Neural crest cell (in vitro differentiated cells): ENCODE measurements at places on chromosomes 5 and 9. TPM values are rescaled to one million over a fixed set of nuclear protein-coding genes. Genes with fewer than 3 reads are reported as not detected.

POLR1E gene
- total RNA-seq: 46.4 and 48.7 TPM in 2 replicates

PCDHB16 gene
- total RNA-seq: 11.4 and 12.6 TPM in 2 replicates

CAST gene
- total RNA-seq: 50.3 and 50.7 TPM in 2 replicates

NUTM2F gene
- total RNA-seq: 0.09 TPM in 1 of 2 replicates, not detected in the other

NR6A1 gene
- 60.7 and 63.7 TPM in 2 replicates for total RNA-seq

SH2D3C gene
- 6.0 and 7.2 TPM in 2 replicates for total RNA-seq

- H3K36me3 ChIP-seq: no peaks in the 10 kb centered on the region
- no peak overlapping the region for H3K4me3 ChIP-seq
- H3K27ac ChIP-seq: no peak overlapping the region
- H3K27me3 ChIP-seq: peaks cover 93% of the 10 kb centered on the region
- H3K4me1 ChIP-seq: peaks cover 21% of the 10 kb centered on the region
Measured at GRCh38 chr9:124001866-124002525, 9.6 kb upstream of the LHX2 start.

DNA sequence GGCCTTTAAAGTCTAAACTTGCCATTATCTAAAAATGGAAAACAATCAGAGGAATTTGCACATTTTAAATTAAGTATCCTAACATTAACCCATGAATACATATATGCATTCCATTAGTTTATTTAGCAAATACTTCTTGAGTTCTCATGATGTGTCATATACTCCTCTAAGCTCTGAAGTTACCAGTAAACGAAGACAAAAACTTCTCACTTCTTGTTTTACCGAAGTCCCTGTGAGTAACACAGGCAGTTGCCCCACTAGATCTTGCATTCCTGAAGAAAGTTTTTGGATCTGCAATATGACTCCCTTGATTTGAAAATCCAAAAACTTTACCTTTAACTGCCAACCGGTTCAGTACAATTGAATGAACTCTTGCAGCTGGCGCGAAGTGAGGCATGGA, 439.0 kb upstream of the MPDZ start:
- no peaks in the 10 kb centered on the region for H3K27me3 ChIP-seq
- no peak overlapping the region for H3K4me3 ChIP-seq
- H3K4me1 ChIP-seq: no peaks in the 10 kb centered on the region
- no peaks in the 10 kb centered on the region for H3K36me3 ChIP-seq
- DNase-seq: no peak
- no peak overlapping the region for H3K27ac ChIP-seq

- no peaks in the 10 kb centered on the region for H3K27me3 ChIP-seq
- no peak overlapping the region for H3K4me3 ChIP-seq
- peaks cover 29% of the 10 kb centered on the region for H3K4me1 ChIP-seq
- H3K36me3 ChIP-seq: peaks cover 2% of the 10 kb centered on the region
- no peak for DNase-seq
Measured at GRCh38 chr5:32279223-32279622, 33.5 kb downstream of the MTMR12 start.

DNA sequence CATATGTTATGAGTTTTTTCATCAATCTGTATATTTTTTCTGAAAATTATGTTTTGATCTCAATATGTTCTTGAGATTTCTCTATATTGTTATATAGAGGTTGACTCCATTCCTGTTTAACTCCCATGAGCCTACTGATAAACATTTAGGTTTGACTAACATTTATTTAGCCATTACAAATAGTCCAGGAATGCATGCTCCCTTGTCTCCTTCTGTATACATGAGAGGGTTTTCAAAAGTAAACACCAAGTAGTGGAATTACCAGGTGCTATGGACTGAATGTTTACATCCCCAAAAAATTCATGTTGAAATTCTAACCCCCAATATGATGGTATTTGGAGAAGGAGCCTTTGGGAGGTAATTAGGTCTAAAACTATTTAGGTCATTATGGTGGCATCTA, 3.5 kb upstream of the OR5C1 start:
- no peak overlapping the region for H3K27ac ChIP-seq
- H3K36me3 ChIP-seq: no peaks in the 10 kb centered on the region
- no peak overlapping the region for H3K4me3 ChIP-seq
- no peaks in the 10 kb centered on the region for H3K4me1 ChIP-seq
- DNase-seq: no peak

- H3K27ac ChIP-seq: no peak overlapping the region
- no peaks in the 10 kb centered on the region for H3K27me3 ChIP-seq
- H3K36me3 ChIP-seq: peaks cover 5% of the 10 kb centered on the region
Measured at GRCh38 chr9:82101475-82101874, 112.9 kb downstream of the SPATA31D1 start.

GRCh38 chr9:93136011-93136440, 2.0 kb upstream of the NINJ1 start:
- DNase-seq: no peak
- no peaks in the 10 kb centered on the region for H3K36me3 ChIP-seq
- peak overlapping the region; percentile 81 for H3K4me3 ChIP-seq
- no peaks in the 10 kb centered on the region for H3K27me3 ChIP-seq

- no peak for DNase-seq
- peaks cover 5% of the 10 kb centered on the region for H3K4me1 ChIP-seq
- H3K27me3 ChIP-seq: no peaks in the 10 kb centered on the region
- H3K36me3 ChIP-seq: no peaks in the 10 kb centered on the region
- H3K27ac ChIP-seq: no peak overlapping the region
- no peak overlapping the region for H3K4me3 ChIP-seq
Measured at GRCh38 chr9:10678010-10678409, 65.2 kb upstream of the PTPRD start.

GRCh38 chr5:137254119-137255090, 244.7 kb downstream of the SPOCK1 start:
- no peaks in the 10 kb centered on the region for H3K36me3 ChIP-seq
- H3K27ac ChIP-seq: no peak overlapping the region
- H3K4me1 ChIP-seq: no peaks in the 10 kb centered on the region
- H3K4me3 ChIP-seq: no peak overlapping the region
- DNase-seq: no peak

DNA sequence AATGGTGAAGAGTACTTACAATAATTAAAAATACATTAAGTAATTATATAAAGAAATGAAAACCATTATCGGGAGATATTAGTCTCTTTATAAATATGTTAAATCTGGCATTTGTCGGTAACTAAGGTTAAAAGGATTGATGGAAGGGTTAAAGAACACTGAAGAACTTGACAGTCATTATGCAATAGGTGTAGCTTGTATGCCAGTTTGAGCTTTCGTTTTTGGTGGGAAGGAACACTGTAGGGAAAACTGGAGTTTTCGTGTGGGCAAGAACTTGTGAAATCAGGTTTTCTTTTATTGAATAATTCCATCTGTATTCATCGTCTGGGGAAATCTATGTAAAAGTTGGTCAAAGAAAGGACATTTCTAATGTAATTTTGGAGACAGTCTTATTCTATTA, 142.3 kb downstream of the DMRTA1 start:
- no peak overlapping the region for H3K4me3 ChIP-seq
- no peaks in the 10 kb centered on the region for H3K36me3 ChIP-seq
- DNase-seq: no peak
- no peaks in the 10 kb centered on the region for H3K4me1 ChIP-seq

- no peak overlapping the region for H3K27ac ChIP-seq
- H3K36me3 ChIP-seq: no peaks in the 10 kb centered on the region
- no peak for DNase-seq
Measured at GRCh38 chr5:76400466-76400865, 2.6 kb upstream of the IQGAP2 start.

GRCh38 chr5:10364186-10364689, 10.7 kb downstream of the MARCHF6 start:
- peaks cover 30% of the 10 kb centered on the region for H3K4me1 ChIP-seq
- H3K27me3 ChIP-seq: no peaks in the 10 kb centered on the region
- no peak overlapping the region for H3K27ac ChIP-seq
- DNase-seq: no peak

DNA sequence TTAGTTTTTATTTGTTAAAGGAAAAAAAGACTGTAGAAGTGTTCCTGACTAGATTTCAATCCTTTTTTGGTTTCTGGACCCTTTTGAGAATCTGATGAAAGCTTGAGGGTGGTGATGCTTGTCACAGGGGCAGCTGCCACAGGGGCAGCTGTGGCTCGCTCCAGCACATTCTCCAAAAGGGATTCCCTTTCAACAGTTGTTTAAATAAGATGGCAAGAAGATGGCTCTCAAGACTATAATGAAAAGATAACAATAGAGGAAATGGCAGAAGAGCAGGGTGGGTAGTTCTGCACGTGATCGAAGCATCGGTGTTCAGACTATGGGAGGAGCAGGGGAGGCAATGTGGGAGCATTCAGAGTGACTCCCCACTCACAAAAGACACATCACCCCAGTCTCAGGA, 46.5 kb upstream of the TNFAIP8 start:
- peak overlapping the region; percentile 57 for H3K27ac ChIP-seq
- no peak overlapping the region for H3K4me3 ChIP-seq
- no peaks in the 10 kb centered on the region for H3K27me3 ChIP-seq

DNA sequence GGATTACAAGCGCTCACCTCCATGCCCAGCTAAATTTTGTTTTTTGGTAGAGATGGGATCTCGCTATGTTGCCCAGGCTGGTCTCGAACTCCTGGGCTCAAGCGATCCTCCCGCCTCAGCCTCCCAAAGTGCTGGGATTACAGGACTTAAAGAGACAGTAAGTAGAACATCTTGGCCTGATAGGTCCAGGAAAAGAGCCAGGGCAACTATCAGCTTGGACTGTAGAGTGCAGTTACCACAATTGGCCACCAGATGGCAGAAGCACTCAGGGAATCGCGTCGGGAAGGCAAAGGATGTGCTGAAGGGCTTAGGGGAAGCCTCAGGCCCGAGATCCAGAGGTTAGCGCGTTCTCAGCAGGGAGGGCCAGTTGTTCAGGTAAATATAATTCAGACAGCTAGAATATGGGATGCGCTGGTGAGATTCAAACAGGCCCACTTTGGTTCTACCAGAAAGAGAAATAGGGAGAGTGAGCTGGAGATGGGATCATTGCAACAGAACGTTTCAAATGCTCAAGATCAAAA, 21.5 kb downstream of the C9orf57 start:
- no peaks in the 10 kb centered on the region for H3K36me3 ChIP-seq
- no peaks in the 10 kb centered on the region for H3K27me3 ChIP-seq
- no peaks in the 10 kb centered on the region for H3K4me1 ChIP-seq
- peak; percentile 87 for DNase-seq

DNA sequence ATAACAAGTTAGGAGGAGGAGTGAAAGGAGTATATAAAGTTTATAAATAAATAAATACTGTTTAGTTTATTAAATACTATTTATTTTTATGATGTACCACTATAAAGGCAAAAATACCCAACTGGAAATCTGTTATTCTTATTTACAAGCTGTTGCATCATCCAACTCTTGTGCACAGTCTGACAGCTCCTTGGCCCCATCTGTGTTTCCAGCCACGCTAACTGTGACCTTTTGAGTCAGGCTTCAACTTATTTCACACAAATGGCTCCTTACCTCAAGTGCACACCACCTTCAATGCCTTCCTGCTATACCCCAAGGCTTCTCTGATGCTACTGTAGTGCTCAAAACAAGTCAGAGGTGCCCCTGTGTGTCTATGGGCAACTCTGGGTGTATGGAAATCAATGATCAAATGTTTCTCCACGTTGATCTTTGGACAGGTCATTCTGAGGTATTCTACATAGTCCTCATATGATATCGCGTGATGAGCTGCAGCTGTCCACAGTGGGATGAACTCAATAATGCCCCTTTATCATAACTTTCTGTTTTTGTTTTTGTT, 303.2 kb upstream of the GRAMD2B start:
- H3K4me1 ChIP-seq: peaks cover 18% of the 10 kb centered on the region
- DNase-seq: no peak
- H3K36me3 ChIP-seq: no peaks in the 10 kb centered on the region
- H3K4me3 ChIP-seq: no peak overlapping the region
- no peak overlapping the region for H3K27ac ChIP-seq

GRCh38 chr9:128073253-128073886, 5.3 kb downstream of the SLC25A25 start:
- peak overlapping the region; percentile 21 for H3K4me3 ChIP-seq
- H3K36me3 ChIP-seq: no peaks in the 10 kb centered on the region
- no peak for DNase-seq
- H3K27me3 ChIP-seq: no peaks in the 10 kb centered on the region

DNA sequence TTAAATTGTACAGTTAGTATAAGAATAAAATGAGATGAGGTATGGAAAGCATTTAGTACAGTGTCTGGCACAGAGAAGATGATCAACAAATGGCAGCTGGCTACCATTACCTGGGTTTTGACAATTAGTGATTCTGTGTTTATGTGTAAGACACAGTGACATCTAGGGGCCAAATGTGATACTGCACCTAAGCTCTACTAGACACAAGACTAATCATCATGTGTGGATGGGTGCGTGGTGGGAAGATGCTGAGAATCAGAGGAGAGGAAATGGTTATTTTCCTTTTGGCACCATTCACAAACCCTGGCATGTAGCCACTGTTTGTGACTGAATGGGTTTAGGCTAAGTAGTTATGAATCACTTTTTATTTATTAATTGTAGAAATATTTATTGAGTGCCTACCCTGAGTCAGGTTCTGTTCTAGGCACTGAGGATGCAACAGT, 109.8 kb upstream of the TBC1D2 start:
- H3K27me3 ChIP-seq: peaks cover 21% of the 10 kb centered on the region
- H3K4me1 ChIP-seq: no peaks in the 10 kb centered on the region
- H3K4me3 ChIP-seq: no peak overlapping the region

- no peaks in the 10 kb centered on the region for H3K4me1 ChIP-seq
- no peaks in the 10 kb centered on the region for H3K36me3 ChIP-seq
- H3K27ac ChIP-seq: no peak overlapping the region
- H3K27me3 ChIP-seq: no peaks in the 10 kb centered on the region
- H3K4me3 ChIP-seq: no peak overlapping the region
- DNase-seq: no peak
Measured at GRCh38 chr5:21791304-21791703, 1061.8 kb downstream of the CDH12 start.

- no peak for DNase-seq
- H3K27ac ChIP-seq: peak overlapping the region; percentile 80
- H3K4me3 ChIP-seq: no peak overlapping the region
- peaks cover 5% of the 10 kb centered on the region for H3K4me1 ChIP-seq
Measured at GRCh38 chr9:128642675-128643245, 13.9 kb downstream of the DYNC2I2 start.

DNA sequence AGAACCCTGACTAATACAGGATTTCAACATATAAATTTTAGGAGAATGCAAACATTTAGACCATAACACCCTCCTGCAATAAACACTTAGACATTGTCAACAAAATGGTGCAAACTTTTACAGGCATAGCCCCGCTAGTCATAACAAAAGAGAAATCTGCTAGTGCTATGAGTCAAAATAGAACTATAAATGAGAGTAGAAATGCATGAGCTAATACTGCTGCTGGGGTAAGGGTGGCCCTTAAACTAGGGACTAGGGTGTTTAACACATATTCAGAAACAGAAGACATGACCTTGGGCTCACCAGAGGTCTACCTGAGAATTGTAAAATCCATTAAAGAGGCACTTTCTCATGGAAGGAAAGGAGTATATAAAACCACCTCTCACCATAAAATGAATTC, 131.6 kb downstream of the TLR4 start:
- no peaks in the 10 kb centered on the region for H3K4me1 ChIP-seq
- DNase-seq: no peak
- no peaks in the 10 kb centered on the region for H3K27me3 ChIP-seq
- H3K27ac ChIP-seq: no peak overlapping the region
